ENCODE measurements at places on chromosomes 3 and 15.

GRCh38 chr3:114973536-114973935, 173.6 kb downstream of the ZBTB20 start:
- no peak for DNase-seq
- no peak overlapping the region for H3K4me3 ChIP-seq
- no peaks in the 10 kb centered on the region for H3K27me3 ChIP-seq

DNA sequence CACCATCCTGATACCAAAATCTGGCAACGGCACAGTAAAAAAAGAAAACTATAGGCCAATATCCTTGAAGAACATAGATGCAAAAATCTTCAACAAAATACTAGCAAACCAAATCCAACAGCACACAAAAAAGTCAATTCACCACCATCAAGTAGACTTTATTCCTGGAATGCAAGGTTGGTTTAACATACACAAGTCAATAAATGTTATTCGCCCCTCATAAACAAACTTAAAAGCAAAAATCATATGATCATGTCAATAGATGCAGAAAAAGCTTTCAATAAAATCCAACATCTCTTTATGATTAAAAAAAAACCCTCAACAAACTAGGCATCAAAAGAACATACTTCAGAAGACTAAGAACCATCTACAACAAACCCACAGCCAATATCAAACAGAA, 252.9 kb downstream of the UACA start:
- no peak overlapping the region for H3K4me3 ChIP-seq
- DNase-seq: no peak
- no peaks in the 10 kb centered on the region for H3K36me3 ChIP-seq
- H3K27ac ChIP-seq: no peak overlapping the region
- H3K27me3 ChIP-seq: no peaks in the 10 kb centered on the region

DNA sequence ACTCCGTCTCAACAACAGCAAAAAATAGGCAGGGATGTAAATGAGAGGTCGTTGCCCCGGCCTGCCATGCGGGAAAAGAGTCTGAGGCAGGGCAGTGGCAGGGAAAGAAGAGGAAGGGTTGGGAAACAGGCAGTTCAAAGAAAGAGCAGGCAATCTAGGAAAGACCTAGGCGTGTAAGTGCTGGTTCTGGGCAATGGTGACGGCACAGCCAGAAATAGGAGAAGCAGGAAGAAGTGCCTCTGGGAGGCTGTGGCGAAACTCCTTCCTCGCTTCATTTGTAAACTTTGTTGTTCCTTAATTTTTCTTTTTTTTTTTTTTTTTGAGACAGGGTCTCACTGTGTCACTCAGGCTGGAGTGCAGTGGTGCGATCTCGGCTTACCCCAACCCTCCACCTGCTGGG, 4.3 kb downstream of the SLC51A start:
- H3K27me3 ChIP-seq: no peaks in the 10 kb centered on the region
- H3K4me1 ChIP-seq: peaks cover 24% of the 10 kb centered on the region
- no peak overlapping the region for H3K27ac ChIP-seq
- H3K36me3 ChIP-seq: no peaks in the 10 kb centered on the region

- DNase-seq: no peak
- no peaks in the 10 kb centered on the region for H3K4me1 ChIP-seq
- H3K27me3 ChIP-seq: no peaks in the 10 kb centered on the region
- no peak overlapping the region for H3K4me3 ChIP-seq
- H3K36me3 ChIP-seq: no peaks in the 10 kb centered on the region
Measured at GRCh38 chr3:47567149-47567548, 11.5 kb downstream of the CSPG5 start.

- H3K4me1 ChIP-seq: peaks cover 56% of the 10 kb centered on the region
- no peak for DNase-seq
- peak overlapping the region; percentile 70 for H3K27ac ChIP-seq
- H3K36me3 ChIP-seq: no peaks in the 10 kb centered on the region
Measured at GRCh38 chr15:31489281-31489680, 162.6 kb downstream of the KLF13 start.

GRCh38 chr3:48662753-48663488, at the start of gene CELSR3:
CELSR3 (minus strand) TSS chr3:48662886; CDS start chr3:48662634, 252 bp downstream.
- peaks cover 35% of the 10 kb centered on the region for H3K27me3 ChIP-seq
- no peak for DNase-seq
- peaks cover 33% of the 10 kb centered on the region for H3K4me1 ChIP-seq
- H3K4me3 ChIP-seq: peak within 1 kb of the TSS; percentile 57
